ENCODE measurements at places on chromosomes 2 and 18.

- DNase-seq = no peak
These were observed 160.5 kb upstream of the STK17B start for GRCh38 chr2:196331851-196332250.

DNA sequence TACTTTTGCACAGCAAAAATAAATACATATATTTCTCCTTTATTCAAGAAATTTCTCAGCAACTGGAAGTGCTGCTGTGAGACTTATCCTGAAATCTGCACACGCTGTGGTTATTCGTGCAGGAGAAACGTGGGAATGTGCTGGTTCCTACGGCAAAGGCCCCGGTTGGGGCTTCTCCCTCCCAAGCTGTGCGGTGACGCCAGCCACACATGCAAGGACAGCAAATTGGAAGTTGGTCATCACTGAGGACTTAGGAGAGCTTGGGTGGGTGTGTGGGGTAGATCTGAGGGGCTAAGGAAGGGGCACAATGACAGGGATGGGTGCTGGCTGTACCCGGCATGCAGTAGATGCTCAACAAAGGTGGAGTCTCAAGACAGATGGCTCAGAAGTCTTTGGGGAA lies 16.5 kb upstream of the MTCL1 start:
- no peak for DNase-seq

DNA sequence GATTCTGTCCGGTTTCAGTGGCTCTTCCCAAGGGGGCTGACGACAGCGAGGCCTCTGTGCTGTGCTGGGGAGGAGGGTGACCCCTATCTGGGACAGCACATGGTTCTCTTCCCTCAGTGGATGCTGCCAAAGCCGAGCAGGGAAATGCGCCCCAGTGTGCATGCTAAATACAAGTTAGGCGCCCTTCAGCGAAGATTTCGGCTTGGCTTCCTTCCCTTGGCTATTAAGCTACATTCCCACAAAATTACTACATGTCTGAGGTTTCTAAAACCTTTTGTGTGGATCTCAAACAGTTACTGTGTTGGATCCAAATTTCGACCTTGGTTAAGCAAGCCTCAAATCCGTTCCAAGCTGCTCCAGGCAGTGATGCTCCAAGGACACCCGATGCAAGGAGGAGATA lies 440.3 kb downstream of the NRXN1 start:
- no peak for DNase-seq

- DNase-seq = no peak
These were observed 29.4 kb downstream of the PSTPIP2 start for GRCh38 chr18:46042571-46043123.

- no peak for DNase-seq
These were observed 209.3 kb downstream of the EIPR1 start for GRCh38 chr2:3168230-3168891.

- DNase-seq = no peak
These were observed 120.4 kb downstream of the KLHL29 start for GRCh38 chr2:23505218-23505983.

DNA sequence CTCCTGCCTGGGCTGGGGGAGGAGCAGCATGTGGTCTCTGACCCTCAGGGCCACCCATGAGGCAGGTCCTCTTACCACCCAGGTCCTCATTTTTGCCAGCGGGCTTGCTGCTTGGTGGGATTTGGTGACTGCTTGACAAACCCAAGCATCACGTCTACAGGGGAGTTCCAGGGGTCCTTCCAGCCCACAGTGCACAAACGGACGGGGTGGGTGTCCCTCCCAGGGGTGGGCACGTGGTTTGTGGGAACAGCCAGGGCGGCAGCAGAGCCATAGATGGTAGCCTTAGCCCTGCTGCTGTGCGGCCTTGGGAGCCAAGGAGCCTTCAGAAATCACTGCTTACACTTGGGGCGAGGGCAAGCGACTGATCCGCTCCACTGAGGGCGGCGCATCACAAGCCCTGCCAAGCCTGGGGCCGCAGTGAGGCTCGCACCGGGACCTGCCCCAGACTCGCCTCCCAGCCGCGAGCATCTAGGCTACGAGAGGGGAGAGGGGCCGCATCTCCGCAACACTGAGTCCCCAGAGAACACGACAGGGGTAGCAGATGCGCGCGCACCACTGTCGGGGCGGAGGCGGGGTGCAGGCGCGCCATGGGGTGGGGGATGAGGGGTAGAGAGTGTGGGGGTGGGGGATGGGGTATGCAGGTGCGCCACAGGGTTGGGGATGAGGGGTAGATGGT lies 36.9 kb downstream of the SNED1 start:
- DNase-seq = no peak

DNA sequence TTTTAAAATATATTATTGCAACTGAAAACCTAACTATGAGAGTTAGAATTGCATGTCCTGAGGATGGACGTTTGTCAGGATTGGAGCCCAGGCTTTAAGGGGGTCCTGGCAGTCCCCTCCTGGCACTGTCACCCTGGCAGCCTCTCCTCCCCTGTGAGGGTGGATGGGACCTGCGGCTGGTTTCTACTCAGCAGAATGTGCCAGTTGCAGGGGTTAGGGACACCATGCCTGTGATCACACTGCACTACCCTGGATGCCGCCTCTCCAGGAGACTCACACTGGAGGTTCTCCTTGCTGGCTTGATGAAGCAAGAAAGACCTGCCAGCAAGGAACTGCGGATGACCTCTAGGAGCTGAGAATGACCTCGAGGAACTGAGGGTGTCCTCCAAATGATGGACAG lies 356.7 kb upstream of the MYT1L start:
- no peak for DNase-seq

DNA sequence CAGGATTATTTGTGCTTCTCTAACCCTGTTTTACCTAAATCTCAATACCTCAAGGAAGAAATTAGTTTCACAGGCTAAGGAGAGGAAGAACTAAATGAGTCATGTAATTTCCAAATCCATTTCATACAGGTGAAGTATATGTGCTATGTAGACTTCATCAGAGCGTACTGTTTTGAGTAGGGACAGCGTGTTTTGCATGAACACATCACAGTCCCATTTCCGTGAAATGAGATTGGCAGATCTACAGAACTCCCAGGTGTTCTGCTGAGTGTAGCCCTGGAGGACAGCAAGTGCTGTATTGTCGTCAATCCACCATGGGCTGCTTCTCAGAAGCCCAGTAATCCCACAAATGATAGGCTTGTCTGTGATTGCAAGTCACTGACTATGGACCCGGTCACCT lies 97.7 kb downstream of the XRCC5 start:
- no peak for DNase-seq

- DNase-seq = no peak
These were observed 314.8 kb upstream of the LRP1B start for GRCh38 chr2:142445551-142446072.

GRCh38 chr2:1685957-1686783 lies 58.1 kb downstream of the PXDN start:
- DNase-seq = no peak

GRCh38 chr2:69952336-69953115 lies 8.9 kb downstream of the ASPRV1 start:
- no peak for DNase-seq

DNA sequence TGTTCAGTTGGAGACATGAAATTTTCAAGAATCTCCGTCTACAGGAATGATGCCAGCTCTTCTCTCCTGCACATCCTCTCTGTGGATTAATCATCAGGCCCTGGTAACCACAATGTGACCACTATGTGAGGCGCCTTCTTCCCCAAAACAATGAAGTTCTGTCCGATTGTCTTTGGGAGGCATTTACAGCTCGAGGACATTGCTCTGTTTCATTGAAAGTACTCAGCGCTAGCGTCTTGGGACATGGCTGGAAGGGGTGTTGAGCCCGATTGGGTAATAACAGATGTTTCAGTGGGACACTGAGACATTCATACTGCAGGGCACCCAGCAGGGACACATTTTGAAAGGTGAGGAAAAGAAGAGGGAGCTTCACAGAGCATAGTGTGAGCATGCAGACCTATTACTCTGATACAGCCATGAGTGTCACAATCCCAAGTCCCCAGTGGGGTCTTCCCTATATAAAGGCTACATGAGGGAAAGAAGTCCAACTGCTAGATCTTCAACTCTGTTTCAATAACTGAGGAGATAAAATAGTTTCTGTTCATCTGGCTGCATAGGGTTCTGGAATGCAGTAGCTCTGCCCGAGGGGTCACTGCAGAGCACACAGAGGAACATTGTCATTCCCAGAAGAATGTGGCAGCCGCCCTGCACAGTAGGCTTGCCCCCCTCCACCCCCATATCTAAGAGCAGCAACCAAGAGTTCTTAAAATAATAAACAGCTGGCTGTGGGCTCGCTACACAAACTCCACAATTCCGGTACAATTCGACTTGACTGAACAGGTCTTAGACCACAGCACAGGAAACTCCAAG lies 237.3 kb downstream of the OSR1 start:
- no peak for DNase-seq

DNA sequence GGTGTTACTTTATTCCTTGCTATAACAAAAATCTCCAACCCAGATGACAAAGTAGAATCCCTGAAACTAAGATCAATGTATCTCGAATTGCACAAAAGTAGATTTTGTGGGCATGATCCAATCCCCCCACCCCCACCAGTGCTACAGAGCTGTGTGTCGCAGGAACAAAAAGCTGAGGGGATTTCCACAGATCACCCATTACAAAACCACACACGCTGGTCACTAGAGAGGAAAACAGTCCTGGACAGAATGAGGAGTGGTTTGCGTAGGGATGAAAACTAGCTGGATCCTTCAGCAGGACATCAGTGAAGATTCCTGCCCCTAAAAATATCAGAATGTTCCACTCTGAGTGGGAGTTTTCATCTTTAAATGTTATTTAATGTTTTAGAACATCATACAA lies 165.3 kb upstream of the STK17B start:
- DNase-seq = no peak

- no peak for DNase-seq
These were observed 147.1 kb downstream of the SH3BP4 start for GRCh38 chr2:235098736-235099494.

GRCh38 chr18:26614374-26614773 lies 66.0 kb upstream of the KCTD1 start:
- DNase-seq = no peak

- DNase-seq = peak; percentile 32
These were observed 4.8 kb downstream of the TNFRSF11A start for GRCh38 chr18:62329691-62330454.

GRCh38 chr2:44155666-44156446 lies 12.8 kb upstream of the PPM1B start:
- DNase-seq = no peak

DNA sequence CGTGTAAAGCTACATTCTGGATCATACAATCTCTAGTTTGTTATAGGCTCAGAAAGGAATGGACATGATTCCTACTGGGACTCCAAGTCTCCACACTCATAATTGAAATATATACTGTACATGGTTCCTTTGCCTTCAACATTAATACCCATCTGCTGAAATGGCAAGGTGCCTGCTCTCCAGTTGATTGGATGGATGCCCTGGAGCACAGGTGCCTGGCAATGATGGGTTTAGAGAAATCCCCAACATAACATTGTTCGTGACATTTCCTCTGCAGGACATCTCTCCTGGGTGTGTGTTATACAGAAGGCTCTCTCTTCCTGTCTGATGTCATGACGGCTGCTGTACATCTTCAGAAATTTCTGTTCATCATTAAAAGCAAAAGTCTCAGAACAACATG lies 449.7 kb upstream of the CWC22 start:
- no peak for DNase-seq

- DNase-seq = no peak
These were observed 81.5 kb downstream of the NCKAP5 start for GRCh38 chr2:133486771-133487191.

- DNase-seq = no peak
These were observed 6.2 kb upstream of the MATN3 start for GRCh38 chr2:20018601-20019152.

- no peak for DNase-seq
These were observed 4.4 kb upstream of the KCNIP3 start for GRCh38 chr2:95292623-95293260.

DNA sequence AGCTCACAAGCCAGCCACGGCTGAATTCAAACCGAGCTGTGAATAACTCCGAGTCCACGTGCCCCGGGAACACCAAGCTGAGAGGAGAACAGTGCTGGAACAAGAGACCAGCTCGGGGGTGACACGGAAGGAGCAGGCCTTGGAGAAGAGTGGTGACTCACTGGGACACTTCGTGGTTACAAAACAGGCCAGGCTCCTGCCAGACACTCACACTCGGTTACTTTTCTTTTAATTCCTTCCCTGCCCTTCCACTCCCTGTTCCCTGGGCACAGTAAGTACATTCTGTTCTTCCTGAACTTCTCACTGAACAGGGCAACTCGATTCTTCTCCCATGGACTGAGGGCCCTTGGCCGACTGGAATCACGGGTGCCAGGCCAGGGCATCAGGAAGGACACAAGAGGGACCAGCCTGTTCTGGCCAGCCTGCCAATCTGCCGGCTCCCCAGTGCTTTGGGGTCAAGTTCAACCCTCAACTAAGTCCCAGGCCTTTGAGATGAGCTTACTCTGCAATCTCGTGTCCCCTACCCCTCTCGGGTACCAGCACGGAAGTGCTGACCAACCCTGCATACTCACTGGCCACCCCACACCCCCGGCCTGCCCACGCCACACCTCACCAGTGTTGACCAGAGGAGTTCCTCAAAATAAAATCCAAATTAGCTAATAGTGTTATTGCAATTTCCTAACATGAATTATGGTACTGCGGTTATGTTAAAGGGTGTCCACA lies 87.5 kb downstream of the TFCP2L1 start:
- no peak for DNase-seq

DNA sequence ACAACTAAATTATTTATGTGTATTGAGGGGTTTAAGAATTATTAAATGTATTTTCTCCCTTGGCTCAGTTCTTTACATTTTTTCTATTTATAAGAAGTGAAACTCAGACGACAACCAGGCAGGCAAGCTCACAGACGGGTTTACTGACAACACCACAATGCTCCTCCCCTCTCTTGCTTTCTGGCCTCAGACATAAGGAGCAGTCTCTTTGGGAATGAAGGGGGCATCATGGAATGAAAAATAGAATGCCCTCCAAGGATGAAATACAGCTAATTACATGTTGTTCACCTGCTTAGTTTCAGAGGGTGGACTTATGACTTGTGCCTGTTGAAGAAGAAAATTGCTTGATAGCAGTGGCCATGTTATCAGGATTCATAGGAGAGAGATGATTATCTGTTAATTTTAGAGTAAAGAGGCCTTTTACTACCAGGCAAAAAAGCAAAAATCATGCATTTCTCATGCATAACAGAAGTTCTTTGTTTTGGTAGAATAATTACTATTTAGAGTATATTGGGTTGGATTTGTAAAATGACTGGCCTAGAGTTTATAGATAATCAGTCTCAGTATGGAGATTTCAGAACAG lies 172.1 kb upstream of the LRRTM1 start:
- no peak for DNase-seq

- no peak for DNase-seq
These were observed 24.4 kb upstream of the TRPM8 start for GRCh38 chr2:233892793-233893192.

- no peak for DNase-seq
These were observed 187.6 kb downstream of the ADCYAP1 start for GRCh38 chr18:1092228-1092627.

GRCh38 chr2:36394804-36395203 lies 39.2 kb downstream of the CRIM1 start:
- no peak for DNase-seq

DNA sequence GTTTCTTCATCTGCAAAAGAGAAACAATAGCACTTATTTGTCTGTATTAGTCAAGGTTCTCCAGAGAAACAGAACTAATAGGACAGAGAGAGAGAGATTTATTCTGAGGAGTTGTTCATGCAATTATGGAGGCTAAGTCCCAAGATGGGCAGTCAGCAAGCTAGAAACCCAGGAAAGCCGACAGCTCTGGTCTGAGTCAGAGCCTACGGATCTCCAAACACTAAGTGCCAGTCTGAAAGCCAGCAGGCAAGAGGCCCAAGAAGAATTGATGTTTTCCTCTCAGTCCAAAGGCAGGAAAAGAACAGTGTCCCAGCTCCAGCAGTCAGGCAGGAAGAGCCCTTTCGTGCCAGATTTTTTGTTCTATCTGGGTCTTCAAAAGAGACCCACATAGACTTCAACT lies 36.5 kb upstream of the SLC66A3 start:
- no peak for DNase-seq
